ENCODE measurements at places on chromosomes 6 and 20. TPM values are rescaled to one million over a fixed set of nuclear protein-coding genes. Genes with fewer than 3 reads are reported as not detected.

The GINS1 gene
- 1.2 TPM for total RNA-seq

The NRSN2 gene
- 31.0 TPM for total RNA-seq

The ZBTB46 gene
- total RNA-seq, result 17.4 TPM

The DLK2 gene
- total RNA-seq, result not detected

The SLC44A4 gene
- 0.60 TPM for total RNA-seq

The WDR27 gene
- total RNA-seq, result 30.0 TPM

The SPAG4 gene
- total RNA-seq, result 3.3 TPM

DNA sequence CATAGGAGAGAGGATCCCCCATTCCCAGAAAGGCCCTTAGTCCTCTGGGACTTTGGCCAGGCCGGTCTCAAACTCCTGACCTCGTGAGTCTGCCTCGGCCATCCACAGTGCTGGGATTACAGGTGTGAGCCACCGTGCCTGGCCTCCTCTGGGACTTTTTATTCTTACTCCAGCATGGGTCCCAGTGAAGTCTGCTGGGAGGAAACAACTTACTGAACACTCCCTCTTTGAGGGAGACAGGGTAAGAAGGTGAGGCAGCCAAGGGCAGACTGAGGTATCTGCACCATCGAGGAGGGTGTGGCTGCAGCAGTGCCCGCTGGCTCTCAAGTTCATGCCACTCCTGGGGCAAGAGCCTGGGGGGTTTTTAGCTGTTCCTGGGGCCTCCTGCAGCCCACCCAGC lies 2.4 kb downstream of the BAK1 start:
- no peak for DNase-seq

- no peak for DNase-seq
Observed at GRCh38 chr20:48818481-48818987, 9.3 kb downstream of the PREX1 start.

DNA sequence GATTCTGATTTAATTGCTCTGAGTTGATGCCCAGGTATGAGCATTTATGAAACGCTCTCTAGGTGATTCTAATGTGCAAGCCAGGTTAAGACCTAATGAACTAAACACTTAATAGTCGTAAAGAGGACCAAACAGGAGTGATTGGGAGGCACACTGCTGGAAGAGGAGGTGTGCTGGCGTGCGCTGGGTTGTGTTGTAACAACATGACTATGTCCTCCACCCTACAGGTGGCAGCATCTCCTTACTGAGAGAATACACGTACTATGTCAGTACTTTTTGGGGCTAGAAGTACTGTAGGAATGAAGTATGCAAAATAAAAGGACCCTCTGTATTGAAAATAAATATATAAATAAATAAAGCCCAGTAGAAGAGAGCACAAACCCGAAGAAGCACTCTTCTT lies 11.9 kb downstream of the C6orf89 start:
- DNase-seq, result no peak

- DNase-seq, result no peak
Observed at GRCh38 chr6:100460650-100461204, 4.0 kb downstream of the SIM1 start.

- peak; percentile 84 for DNase-seq
Observed at GRCh38 chr6:33276864-33277662, at the start of gene B3GALT4. B3GALT4 (plus strand) TSS chr6:33277123; CDS start chr6:33277420, 297 bp downstream.

DNA sequence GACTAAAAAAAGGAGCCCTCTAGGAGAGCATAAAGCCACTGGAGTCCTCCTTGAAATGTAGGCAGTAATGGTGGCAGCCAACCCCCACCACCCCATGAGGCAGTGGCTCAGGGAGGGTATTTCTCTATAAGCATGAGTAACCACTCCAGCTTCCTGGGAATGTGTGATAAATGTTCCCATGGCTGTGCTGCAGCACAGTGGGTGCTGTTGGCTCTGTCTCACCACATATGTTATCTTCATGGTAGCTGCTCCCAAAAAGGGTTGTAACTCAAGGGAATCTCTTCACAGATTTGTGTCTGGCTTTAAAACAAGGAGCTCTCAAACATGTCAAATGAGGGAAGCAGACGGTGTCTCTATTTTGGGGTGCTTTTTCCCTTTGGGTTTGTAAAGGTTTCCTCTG lies 7.5 kb upstream of the PHACTR1 start:
- no peak for DNase-seq

DNA sequence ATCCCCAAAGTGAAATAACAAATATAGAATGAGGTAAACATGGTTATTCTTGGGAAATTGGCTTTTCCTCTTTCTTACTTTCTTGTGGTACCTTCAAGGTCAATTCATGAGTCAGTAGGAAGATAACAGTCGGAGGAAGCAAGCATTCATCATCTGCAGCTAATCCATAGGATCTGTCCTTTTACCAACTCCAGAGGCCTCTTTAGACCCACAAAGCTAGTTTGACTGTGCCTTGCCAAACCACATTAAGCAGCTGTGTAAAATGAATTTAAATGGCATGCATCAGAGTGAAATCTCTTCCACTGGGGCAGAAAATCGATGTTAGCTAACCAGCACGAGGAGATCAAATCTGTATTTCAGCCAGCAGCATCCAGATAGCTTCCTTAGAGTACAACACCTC lies 171.3 kb downstream of the TMEM242 start:
- DNase-seq, result no peak

DNA sequence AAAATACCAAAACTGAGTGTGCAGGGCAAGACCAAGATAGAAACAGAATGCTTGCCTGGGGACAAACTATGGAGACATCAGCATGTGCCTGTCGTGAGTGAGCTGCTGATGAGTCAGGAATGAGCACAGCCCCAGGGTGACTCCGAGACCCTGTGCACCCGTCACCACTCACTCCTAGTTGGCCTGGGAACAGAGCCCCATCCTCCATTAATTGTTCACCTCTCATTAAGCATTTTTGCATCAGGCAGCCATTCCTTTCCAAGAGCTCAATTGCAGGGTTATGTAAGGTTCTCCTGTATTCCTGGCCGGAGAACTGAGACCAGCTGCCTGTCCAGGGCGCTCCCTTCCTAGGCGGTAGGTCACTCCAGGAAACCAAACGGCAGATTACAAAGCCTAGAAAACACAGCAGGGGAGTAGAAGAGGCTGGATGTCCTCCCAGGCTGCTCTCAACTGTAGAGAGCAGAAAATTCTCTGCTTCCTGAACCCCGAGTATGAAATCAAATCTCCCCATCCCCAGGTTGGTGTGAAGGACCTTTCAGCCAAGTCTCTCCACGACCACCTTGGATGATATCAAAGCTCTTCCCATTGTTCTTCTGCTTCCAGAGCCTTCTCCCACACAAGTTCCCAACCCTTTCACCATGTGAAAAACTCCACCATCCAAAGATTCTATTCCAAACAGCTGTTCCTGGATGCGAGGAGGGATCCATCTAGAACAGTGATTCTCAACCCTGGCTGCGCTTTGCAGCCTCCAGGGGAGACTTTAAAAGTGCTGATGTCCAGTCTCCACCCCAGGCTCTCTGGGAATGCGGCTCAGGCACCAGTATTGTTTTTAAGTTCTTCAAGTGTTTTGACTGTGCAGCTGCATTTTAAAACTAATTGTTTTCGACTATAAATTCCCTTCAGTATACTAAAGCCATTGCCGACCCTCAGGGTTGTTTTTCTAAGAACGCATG lies 532.6 kb upstream of the JARID2 start:
- DNase-seq, result no peak

- DNase-seq, result no peak
Observed at GRCh38 chr6:10429638-10430427, 15.0 kb upstream of the TFAP2A start.

DNA sequence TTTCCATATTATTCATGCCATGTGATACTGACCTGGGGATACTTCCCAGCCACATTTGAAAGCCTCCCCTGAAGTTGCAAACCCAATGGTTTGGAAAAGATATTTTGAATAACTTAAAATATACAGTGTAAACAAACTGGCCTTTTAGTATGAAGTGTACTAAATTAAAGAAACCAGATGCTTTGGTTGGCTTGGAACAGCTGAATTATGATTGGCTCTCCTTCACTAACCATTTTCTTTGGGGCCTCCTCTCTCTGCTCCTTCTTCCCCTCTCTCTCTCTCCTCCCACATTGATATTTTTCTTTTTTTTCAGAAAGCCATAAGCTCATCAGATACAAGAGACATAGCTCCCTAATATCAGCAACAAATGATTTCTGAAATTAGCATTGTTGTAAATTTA lies 166.6 kb downstream of the MTFR2 start:
- DNase-seq, result no peak

DNA sequence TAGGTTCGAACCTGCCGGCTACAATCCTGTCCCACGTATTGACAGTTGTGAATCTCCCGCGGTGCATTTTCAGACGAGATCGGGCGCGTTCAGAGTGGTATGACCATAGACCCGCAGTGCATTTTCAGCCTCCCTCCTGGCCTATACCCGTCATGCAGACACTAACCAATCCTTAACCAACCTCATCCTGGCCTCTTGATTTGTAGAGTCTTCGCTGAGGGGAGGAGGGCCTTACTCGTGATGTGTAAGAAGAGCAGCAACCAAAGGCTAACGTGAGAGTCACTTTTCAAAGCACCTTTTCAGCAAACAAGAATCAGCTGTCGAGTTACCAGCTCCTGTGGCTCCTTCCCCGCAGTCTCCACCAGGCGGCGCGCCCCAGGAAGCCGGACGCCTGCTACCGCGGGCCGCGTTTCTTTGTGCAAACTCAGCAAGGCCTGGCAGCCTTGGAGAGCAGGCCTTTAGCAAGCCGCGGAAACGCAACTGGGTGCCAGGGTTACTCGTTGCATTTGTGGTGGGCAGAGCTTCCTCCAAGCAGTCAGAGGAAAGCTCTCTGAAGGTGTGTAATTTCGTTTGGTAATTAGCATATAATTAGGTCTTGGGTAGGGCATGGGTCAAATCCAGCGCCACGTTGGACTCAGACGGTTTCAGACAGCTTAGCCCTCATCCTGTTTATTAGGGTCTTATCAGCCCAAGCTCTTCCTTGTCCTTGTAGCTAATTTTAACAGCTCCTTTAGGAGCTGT lies 139.8 kb downstream of the OR2B2 start:
- peak; percentile 92 for DNase-seq

- no peak for DNase-seq
Observed at GRCh38 chr6:36399970-36400369, 12.5 kb upstream of the ETV7 start.

GRCh38 chr6:93165850-93166430 lies 253.4 kb downstream of the EPHA7 start:
- no peak for DNase-seq

DNA sequence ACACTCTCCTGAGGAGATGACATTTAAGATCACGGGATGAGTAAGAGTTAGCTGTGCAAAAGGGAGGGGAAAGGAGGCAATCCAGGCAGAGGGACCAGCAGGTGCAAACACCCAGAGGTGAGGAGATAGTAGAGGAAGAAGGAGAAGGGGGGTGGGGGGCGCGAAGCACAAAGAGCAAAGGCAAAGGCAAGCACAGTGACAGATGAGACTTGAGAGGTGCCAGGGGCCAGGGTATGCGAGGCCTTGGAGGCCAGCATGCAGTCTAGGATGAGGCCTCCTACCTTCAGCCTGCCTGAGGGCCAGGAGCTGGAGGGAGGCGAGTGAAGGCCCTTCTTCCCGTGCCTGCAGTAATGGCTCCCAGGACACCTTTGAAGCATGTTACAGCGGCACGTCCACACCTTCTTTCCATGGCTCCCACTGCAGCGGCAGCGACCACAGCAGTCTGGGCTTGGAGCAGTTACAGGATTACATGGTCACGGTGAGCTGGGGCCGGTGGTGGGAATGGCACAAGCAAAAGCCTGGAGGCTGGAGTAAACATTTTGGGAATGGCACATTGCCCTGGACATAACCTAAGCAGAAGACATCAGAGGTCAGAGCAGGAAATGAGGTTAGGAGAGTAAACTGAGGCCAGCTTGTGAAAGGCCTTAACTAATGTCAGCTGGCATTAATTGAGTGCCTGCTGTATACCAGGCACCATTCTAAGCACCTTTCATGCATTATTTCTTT lies 18.6 kb downstream of the CCM2L start:
- no peak for DNase-seq

DNA sequence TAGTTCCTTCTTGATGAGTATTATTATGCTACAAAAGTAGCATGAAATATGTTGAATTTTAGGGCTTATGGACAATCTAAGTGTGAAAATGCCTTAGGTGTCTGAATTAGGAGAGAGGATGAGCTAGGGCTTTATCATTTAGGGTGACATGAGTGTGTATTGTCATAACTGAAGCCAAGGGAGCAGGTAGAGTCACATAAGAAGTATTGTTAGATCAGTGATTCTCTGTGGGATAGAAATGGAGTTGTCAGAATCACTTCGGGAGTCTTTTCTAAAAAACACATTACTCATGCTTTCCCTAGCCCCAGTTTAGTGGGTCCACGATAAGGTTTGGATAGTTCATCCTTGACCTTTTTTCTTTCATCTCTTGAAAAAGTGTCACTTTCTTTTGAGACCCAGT lies 16.4 kb downstream of the ZFAND3 start:
- DNase-seq, result no peak

- no peak for DNase-seq
Observed at GRCh38 chr20:36385503-36385902, 79.4 kb downstream of the DLGAP4 start.
